ENCODE measurements at places on chromosomes 5 and 9. TPM values are rescaled to one million over a fixed set of nuclear protein-coding genes. Genes with fewer than 3 reads are reported as not detected.

Gene FCHO2
- total RNA-seq = 141 TPM

DNA sequence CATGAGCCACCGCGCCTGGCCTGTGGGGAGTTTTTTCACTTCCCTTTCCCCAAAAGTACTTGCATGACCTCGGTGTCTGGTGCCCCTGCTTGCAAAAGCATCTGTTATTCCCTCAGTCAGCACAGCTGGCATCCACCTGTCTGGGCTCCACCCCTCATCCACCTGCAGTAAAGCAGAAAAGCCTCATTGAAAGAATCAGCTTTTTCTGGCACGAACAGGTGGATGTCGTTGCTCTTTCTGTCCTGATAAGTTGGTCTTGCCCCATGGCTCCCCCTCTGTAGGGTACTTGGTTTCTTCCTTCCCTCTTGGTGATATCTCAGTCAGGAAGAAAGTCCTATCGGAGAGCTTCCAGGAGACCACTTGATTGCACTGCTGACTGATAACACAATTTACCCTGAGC is 37.4 kb downstream of the WWC1 start:
- H3K36me3 ChIP-seq = no peaks in the 10 kb centered on the region
- H3K27ac ChIP-seq = no peak overlapping the region
- H3K4me1 ChIP-seq = no peaks in the 10 kb centered on the region

Gene SOX30
- total RNA-seq = not detected

GRCh38 chr5:31771500-31771899 is 132.6 kb downstream of the PDZD2 start:
- no peaks in the 10 kb centered on the region for H3K27me3 ChIP-seq
- H3K36me3 ChIP-seq = no peaks in the 10 kb centered on the region
- H3K27ac ChIP-seq = no peak overlapping the region
- no peak for DNase-seq

Gene FCN2
- 0.49 TPM for total RNA-seq

GRCh38 chr9:38240051-38240450 is 152.5 kb upstream of the ALDH1B1 start:
- DNase-seq = no peak
- H3K27me3 ChIP-seq = no peaks in the 10 kb centered on the region
- H3K27ac ChIP-seq = no peak overlapping the region
- H3K4me3 ChIP-seq = no peak overlapping the region
- H3K4me1 ChIP-seq = no peaks in the 10 kb centered on the region

- H3K4me3 ChIP-seq = no peak overlapping the region
- no peak for DNase-seq
- H3K4me1 ChIP-seq = no peaks in the 10 kb centered on the region
- no peaks in the 10 kb centered on the region for H3K36me3 ChIP-seq
- no peaks in the 10 kb centered on the region for H3K27me3 ChIP-seq
Measured at GRCh38 chr9:124254261-124254682, 3.5 kb upstream of the NEK6 start.

Gene PDCD1LG2
- 0.77 TPM for total RNA-seq

- H3K36me3 ChIP-seq = no peaks in the 10 kb centered on the region
- DNase-seq = no peak
- H3K27me3 ChIP-seq = no peaks in the 10 kb centered on the region
- H3K4me3 ChIP-seq = no peak overlapping the region
Measured at GRCh38 chr5:176881816-176882566, 17.2 kb downstream of the HK3 start.

DNA sequence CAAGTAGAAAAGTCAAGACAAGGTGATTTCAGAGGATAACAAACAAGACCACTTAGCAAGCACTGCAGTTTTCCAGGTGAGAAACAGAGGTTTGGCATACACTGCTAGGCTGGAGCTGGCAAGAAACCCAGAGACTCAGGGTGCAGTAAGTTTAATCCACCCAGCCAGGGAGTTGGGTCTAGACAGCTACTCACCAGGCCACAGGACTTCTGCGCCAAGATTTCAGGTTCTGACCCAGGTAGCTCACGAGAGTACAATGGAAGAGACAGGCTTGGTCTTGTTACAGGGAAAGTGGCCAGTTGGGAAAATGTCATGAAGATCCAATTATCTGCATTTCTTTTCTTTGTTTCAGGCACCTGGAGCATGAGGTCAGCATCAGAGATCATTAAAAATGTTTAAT is 9.8 kb downstream of the SMIM23 start:
- H3K4me3 ChIP-seq = no peak overlapping the region
- DNase-seq = no peak
- no peaks in the 10 kb centered on the region for H3K27me3 ChIP-seq
- no peak overlapping the region for H3K27ac ChIP-seq
- H3K4me1 ChIP-seq = no peaks in the 10 kb centered on the region

- no peaks in the 10 kb centered on the region for H3K4me1 ChIP-seq
- no peak overlapping the region for H3K27ac ChIP-seq
- DNase-seq = no peak
- H3K36me3 ChIP-seq = no peaks in the 10 kb centered on the region
- no peak overlapping the region for H3K4me3 ChIP-seq
Measured at GRCh38 chr5:180389252-180390101, 36.3 kb upstream of the GFPT2 start.

DNA sequence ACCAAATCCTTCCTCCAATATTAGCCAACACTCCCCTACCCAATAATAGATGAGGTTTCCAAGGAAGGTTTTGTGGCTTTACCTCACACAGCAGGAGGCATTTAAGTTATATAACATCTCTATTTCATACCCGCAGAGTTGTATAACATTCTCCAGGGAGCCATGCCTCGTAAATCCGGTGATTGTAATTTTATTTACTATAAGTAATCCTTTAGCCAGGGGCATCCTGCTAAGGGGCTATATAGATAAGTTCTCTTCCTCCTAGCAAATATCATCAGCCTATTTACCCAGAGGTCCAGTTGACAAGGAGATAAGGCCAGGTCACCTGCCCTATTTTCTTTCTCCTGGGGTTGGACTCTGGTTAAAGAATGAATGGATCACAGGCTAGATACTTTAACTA is 2051.0 kb downstream of the EFNA5 start:
- DNase-seq = no peak
- no peaks in the 10 kb centered on the region for H3K36me3 ChIP-seq
- no peaks in the 10 kb centered on the region for H3K4me1 ChIP-seq
- no peaks in the 10 kb centered on the region for H3K27me3 ChIP-seq
- no peak overlapping the region for H3K27ac ChIP-seq

- no peaks in the 10 kb centered on the region for H3K4me1 ChIP-seq
- DNase-seq = no peak
- no peak overlapping the region for H3K4me3 ChIP-seq
- H3K36me3 ChIP-seq = no peaks in the 10 kb centered on the region
Measured at GRCh38 chr5:360257-361027, 38.9 kb downstream of the AHRR start.

DNA sequence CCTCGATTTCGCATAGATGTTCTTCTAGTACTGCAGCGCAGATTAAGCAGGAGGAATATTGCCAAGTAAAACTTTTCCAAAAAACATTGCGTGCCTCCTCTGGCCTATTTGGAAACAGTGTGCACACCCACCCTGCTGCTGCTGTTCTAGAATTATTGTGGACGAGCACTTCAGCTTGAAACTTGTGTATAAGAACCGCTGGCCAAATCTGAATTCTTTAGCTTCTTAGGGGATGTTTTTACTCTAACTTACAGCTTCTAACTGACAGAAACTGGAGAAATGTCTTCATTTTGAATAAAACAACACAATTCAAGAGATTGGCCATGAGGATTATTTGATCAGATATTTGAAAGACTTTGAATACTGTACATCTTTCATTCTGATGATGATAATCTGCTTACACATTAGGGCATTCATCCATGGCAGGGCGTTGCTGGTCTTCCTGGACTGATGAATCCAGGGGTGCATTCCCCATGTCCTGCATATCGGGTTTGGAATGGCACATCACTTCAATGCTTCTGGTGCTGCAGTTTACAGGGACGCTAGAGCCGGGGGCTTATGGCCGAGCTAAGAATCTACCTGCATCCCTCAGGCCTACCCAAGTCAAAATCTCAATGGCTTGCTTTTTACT is 6.5 kb downstream of the ADAMTS16 start:
- no peak for DNase-seq
- no peaks in the 10 kb centered on the region for H3K27me3 ChIP-seq
- no peaks in the 10 kb centered on the region for H3K36me3 ChIP-seq
- no peak overlapping the region for H3K4me3 ChIP-seq
- no peak overlapping the region for H3K27ac ChIP-seq
- H3K4me1 ChIP-seq = no peaks in the 10 kb centered on the region

GRCh38 chr9:132365986-132366385 is 11.2 kb upstream of the SETX start:
- H3K27ac ChIP-seq = no peak overlapping the region
- no peaks in the 10 kb centered on the region for H3K4me1 ChIP-seq
- no peaks in the 10 kb centered on the region for H3K36me3 ChIP-seq
- H3K4me3 ChIP-seq = no peak overlapping the region

- H3K27ac ChIP-seq = no peak overlapping the region
- no peak overlapping the region for H3K4me3 ChIP-seq
- no peak for DNase-seq
- H3K4me1 ChIP-seq = no peaks in the 10 kb centered on the region
- H3K27me3 ChIP-seq = no peaks in the 10 kb centered on the region
Measured at GRCh38 chr9:125850106-125850632, 103.0 kb downstream of the PBX3 start.

DNA sequence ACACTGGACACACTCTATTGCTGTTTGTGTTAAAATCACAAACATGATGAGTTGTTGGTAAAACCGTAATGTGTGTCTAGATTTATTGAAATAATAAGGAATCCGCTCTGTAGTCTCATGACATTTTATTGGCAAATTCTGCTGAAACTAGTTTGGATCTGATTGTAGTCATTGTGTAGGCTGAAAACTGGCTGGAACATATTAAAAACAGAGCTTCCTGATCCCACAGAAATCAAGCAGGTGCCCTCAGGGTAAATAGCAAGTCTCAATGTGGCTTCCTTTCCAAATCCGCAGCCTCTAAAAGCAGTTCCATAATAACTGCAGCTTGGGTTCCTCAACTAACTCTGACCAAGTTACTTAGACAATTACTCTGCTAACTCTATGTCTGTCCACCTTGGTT is 427.5 kb upstream of the KIF2A start:
- H3K36me3 ChIP-seq = no peaks in the 10 kb centered on the region
- H3K27me3 ChIP-seq = no peaks in the 10 kb centered on the region
- H3K27ac ChIP-seq = no peak overlapping the region
- H3K4me3 ChIP-seq = no peak overlapping the region

DNA sequence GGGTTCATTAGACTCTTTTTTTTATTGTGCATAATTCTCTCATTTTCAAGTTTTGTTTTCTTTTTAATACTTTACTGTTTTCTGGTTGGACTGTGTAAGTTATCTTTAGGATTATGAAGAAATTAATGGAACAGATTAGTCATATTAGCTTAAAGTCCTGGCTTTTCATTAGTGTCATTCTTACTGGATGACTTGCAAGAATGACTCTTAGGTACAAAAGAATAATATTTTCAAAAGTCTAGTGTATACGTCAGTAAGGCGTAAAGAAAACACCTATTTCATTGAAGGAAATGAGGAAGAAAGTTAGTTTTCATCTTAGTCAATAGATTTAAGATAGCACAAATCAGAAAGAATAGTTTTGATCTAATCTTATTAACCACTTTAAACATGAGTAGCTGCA is 20.4 kb downstream of the UHRF2 start:
- no peak overlapping the region for H3K4me3 ChIP-seq
- no peak overlapping the region for H3K27ac ChIP-seq
- no peaks in the 10 kb centered on the region for H3K36me3 ChIP-seq
- H3K27me3 ChIP-seq = no peaks in the 10 kb centered on the region
- DNase-seq = no peak
- no peaks in the 10 kb centered on the region for H3K4me1 ChIP-seq

Gene GRIN3A
- not detected for total RNA-seq
